ENCODE measurements at places on chromosomes 1 and 21.
A peak's percentile ranks its signal among the peaks of the same experiment; 100 is the strongest.

DNA sequence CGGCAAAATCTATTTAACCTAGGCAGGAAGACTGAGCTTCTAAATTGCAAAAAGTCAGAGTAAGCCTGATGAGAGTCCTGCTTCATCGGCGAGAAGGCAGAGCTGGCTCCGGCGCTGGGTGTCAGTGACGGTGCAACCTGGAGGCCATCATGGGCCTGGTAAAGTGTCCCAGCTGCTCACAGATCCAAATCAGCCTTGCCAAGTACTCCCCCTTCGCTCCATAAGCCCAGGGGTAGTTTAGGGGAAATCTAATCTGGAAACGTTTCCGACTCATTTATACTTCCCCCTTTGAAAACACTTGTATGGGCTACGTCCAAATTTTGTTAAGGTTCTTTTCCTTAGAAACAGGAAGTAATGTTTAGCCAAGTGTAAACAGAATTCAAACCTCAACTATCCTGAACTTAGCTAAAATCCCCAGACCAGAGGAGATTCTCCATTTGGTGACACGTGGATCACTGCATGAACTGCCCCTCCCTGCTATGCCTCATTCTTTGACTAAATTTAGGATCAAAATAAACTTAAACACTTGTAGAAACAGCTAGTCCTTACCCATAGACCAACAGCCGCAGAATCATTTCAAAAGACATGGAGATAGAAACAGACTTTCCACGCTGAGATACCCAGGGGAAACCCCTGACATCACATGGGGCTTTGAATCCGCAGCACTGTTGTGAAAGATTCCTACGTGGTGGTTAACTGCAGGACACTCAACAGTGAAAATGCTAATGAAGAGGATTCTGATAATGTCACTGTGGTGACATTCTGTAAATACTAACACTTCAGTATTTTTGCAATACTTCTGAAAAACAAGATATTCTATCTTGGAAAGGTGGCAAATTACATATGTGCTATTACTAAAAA lies 172.7 kb downstream of the TGFBR3 start:
- DNase-seq: peak; percentile 21

GRCh38 chr1:203295796-203296195 lies 9.5 kb upstream of the BTG2 start:
- DNase-seq: no peak

GRCh38 chr21:41876928-41877652 lies 2.1 kb downstream of the PRDM15 start:
- DNase-seq: no peak

GRCh38 chr1:216841165-216841564 lies 117.9 kb upstream of the ESRRG start:
- DNase-seq: no peak
